Stimulated activated CD8-positive, alpha-beta memory T cell treated with anti-CD3 and anti-CD28 coated beads, Interleukin-12 subunit alpha, Interleukin-12 subunit beta, amount 100 ng/mL, for 4 hours (primary cell): ENCODE measurements at places on chromosomes 3 and 15.

- no peak for DNase-seq
Measured at GRCh38 chr3:108406661-108407206, 103.7 kb downstream of the MYH15 start.

DNA sequence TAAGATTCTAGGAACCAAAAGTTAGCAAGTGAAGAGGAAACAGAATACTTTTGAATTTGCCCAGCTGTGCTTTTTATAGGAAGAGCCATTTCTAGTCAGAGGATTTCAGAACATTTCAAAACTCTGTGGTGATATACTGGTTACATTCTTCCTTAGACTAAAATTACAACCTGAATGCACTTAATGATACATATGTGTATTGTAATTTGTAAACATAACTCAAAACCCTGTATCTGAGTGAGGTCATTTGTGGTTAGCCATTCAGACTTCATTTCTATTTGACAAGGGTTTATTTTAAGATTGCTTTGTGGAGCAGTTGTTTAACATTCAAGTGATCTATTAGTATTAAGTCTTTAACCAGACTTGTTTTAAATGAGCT, 59.4 kb upstream of the TRIM71 start:
- DNase-seq: no peak

DNA sequence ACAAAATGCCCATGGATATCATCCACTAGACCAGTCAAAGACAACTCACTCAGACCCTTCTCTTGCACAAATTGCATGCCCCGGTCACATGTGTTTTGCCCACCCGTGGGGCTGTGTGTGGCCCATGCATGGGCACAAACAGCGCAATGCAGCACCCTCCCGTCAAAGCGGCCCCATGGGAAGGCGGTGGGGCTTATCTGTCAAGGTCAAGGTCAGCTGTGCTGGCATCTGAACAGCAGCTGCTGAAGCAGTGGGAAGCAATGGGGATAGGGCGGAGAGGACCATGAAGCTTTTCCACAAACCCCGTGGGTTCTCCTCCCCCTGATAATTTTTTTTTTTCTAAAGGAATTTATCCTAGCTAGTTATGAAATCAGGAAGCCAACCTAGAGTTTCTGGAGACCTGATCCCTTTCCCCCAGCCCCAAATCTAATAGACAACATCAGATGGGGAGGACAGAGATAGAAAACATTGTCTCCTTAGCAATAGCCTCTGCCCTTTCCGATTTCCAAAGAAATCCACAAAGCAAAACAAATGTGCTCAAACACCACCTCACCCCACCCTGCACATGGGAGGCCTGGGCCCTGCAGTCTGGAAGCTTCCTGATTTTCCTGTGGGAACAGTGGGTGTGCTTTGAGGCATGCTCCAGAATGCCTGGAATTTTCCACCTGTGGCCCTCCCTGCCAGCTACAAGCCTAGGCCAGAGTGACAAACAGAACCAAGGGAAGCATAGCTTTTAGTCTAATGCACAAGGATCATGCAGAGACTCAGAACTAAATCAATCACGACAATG, 84.4 kb downstream of the BDH1 start:
- DNase-seq: no peak

DNA sequence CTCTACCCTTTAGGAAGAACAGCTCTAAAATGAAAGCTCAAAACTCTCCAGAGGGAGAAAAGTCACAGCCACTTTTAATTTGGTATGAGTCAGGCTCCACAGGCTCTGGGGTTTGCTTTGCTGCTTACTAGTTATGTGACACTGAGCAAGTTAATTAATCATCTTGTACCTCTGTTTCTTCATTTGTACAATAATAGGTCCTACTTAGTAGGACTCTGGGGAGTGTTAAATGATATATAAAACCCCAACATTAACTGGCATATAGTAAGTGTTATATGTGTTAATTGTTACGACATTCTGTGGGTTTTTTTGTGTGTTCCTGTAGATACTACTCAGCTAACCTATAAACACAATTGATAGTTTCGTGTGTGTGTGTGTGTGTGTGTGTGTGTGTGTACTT, 6.6 kb downstream of the ACKR2 start:
- DNase-seq: no peak

- DNase-seq: no peak
Measured at GRCh38 chr3:176190755-176191154, 1006.5 kb downstream of the TBL1XR1 start.

GRCh38 chr3:196016485-196016884, 65.4 kb downstream of the TFRC start:
- no peak for DNase-seq

- DNase-seq: no peak
Measured at GRCh38 chr15:24823473-24823872, 131.3 kb upstream of the SNRPN start.

- no peak for DNase-seq
Measured at GRCh38 chr3:155106119-155106518, 26.0 kb downstream of the MME start.

GRCh38 chr15:89352476-89352875, 17.9 kb upstream of the POLG start:
- no peak for DNase-seq

DNA sequence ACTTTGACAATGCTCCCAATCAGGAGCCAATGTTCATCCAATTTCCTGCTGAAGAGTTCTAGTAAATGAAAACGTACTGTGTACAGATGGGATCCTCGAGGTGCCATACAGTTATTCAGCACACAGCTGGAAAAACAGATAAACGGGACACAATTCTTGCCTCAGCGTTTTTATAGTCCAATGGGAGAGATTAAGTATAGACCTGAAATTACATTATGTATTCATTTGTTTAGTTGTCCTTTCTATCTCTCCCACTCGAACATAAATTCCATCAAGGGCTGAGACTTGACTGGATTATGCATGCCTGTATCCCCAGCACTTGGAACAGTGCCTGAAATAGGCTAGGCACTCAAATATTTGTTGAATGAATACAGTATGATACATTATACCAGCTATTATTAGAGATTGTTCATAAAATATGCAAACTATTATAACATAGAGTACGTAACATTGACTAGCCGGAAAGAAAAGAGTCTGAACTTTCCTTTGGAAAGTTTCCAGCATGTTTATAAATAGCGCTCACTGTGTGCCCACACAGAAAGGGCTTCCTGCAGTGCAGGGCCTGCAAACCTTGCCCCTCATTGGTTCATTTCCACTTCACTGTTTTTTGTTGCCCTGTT, 27.4 kb upstream of the SNTN start:
- no peak for DNase-seq

GRCh38 chr15:41502795-41503668, 9.4 kb downstream of the ITPKA start:
- no peak for DNase-seq

DNA sequence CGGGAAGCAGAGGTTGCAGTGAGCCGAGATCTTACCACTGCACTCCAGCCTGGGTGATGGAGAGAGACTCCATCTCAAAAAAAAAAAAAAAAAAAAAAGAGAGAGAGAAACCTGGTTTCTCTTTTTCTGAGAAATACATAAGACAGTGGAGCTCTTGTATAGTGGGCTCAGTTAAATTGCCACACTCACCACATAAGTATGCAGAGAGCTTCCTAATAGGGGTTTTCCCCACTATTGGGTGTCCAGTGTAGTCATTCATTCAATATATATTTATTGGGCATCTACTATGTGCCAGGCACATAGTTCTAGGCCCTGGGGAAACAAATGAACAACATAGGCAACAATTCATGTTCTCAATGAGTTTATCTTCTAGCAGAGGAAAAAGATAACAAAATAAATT, 48.9 kb upstream of the FMN1 start:
- no peak for DNase-seq

DNA sequence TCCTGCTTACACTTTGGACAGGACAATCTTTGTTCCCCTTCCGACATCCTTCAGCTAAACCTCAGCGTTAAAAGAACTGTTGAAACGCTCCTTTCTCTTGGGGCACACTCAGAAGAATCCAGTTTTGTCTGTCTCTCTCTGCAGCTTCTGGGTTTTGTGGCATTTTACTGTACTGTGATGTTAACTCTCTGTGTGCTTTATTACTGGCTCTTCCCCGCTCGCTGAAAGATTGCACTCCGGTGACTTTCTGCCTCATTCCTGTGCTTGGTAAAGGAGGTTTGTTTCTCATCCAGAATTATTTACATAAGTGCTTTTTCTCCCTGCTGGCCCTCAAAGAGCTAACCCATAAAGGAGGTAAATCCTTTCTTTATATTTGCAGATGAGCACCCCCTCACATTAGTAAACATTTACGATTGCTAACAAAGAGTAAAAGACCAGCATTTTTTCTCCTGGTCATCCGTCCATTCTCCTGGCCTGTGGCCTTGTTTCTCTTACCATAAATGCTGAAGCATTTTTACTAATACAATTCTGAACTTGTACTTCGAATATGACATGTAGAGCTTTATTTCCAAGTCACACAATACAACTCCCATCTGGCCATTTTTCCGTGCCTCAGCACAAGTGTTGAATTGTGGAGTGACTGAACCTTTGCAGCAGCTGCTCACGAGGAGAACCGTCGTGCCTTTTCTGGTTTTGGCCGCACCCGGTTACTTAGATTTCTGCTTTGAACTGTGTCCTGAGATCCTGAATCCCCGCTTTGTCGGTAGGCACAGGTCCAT, 69.3 kb upstream of the RPL35A start:
- no peak for DNase-seq

- DNase-seq: no peak
Measured at GRCh38 chr3:174101244-174101643, 703.7 kb downstream of the NLGN1 start.

GRCh38 chr3:11465744-11466616, 177.7 kb downstream of the VGLL4 start:
- no peak for DNase-seq

DNA sequence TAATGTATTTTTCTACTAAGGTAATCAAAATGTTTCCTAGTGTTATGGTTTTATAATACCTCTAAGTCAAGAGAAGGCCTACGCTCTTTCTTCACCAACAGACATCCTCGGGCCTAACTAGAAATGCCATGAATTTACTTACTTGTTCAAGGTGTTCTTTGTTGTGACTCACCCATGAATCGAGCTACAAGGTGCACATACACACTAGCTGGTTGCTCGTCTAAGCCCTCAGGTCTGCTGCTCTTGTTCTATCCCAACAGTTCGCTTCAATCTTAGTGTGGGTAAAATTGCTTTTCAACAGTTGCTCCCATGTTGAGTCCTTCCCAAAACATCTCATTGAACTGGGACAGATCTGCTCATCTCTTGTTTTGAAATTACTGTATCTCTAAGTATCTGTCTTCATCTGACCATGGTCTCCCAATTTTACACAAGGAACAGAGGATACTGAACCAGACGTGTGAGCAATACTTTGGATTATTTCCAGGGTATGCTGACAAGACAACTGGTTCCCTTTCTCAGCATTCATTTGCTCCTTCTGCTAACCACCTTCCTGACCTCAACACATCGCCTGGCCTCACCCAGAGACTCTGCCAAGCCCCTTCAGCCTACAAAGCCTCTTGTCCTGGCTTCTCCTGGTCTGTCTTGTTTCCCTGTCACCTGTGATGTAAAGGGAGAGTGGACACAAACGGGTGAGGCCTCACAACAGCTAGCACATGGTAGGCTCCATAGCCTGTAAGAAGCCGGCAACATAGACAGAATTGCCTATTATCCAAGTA, 84.2 kb downstream of the NEDD4 start:
- no peak for DNase-seq
